ENCODE measurements at places on chromosomes 5 and 9. TPM values are rescaled to one million over a fixed set of nuclear protein-coding genes. Genes with fewer than 3 reads are reported as not detected.

Gene C1QTNF3
- total RNA-seq: 5.6 TPM

Gene STPG3
- not detected for total RNA-seq

Gene IL5
- total RNA-seq: not detected

Gene SELENOP
- 580 TPM for total RNA-seq

Gene PCDHA9
- 0.36 TPM for total RNA-seq

Gene PTPN3
- 7.8 TPM for total RNA-seq

Gene ADAMTSL2
- 1.9 TPM for total RNA-seq

Gene PRRT1B
- not detected for total RNA-seq

Gene CDH10
- not detected for total RNA-seq

Gene LAMC3
- total RNA-seq: 0.39 TPM

Gene AUH
- 25.7 TPM for total RNA-seq

Gene FCHO2
- 57.5 TPM for total RNA-seq

Gene HAPLN1
- total RNA-seq: 1.6 TPM

Gene SPINK5
- 0.42 TPM for total RNA-seq

DNA sequence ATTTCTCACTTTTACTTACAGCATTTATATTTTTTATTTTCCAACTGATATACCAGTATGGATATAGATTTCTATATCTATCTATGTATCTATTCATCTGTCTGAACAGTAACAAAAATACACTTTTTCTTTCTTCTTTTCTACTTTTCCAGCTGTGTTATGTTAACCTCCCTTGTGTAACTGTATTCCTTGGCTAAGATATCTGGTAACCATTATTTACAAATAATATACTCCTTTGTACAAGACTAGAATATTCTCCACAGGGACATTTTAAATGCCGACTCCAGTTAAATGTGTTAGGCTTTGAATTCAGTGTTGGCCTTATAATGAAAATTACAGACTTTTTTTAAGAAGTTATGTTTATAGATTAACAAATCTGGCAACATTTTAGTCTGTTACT, 168.7 kb downstream of the XRCC4 start:
- no peaks in the 10 kb centered on the region for H3K36me3 ChIP-seq
- DNase-seq: no peak
- H3K4me3 ChIP-seq: no peak overlapping the region
- no peaks in the 10 kb centered on the region for H3K4me1 ChIP-seq
- H3K27me3 ChIP-seq: no peaks in the 10 kb centered on the region
- H3K27ac ChIP-seq: no peak overlapping the region

DNA sequence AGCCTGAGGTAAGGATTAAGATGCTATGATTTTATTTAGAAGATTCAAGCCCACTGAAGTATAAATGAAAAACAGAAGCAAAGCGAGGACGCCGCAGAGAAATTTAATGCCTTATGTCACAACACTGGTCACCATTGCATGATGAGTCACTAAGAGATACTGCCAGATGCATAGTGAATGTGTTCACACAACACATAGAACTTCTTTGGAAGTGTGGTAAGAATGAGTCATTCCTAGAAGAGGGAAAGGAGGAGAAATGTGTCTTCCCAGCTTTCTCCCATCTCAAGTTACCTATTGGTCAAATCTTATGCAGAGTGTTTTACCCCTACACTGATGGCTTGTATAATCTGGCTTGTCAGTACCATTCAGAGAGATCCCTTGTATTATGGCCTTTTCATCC, 465.3 kb upstream of the ARRDC3 start:
- H3K27me3 ChIP-seq: no peaks in the 10 kb centered on the region
- no peaks in the 10 kb centered on the region for H3K4me1 ChIP-seq
- H3K4me3 ChIP-seq: no peak overlapping the region
- no peak for DNase-seq
- H3K36me3 ChIP-seq: no peaks in the 10 kb centered on the region
- H3K27ac ChIP-seq: no peak overlapping the region

GRCh38 chr9:76271755-76272154, 122.5 kb downstream of the RFK start:
- no peak overlapping the region for H3K4me3 ChIP-seq
- no peak for DNase-seq
- H3K27me3 ChIP-seq: no peaks in the 10 kb centered on the region
- H3K27ac ChIP-seq: no peak overlapping the region
- H3K36me3 ChIP-seq: no peaks in the 10 kb centered on the region

- DNase-seq: no peak
- H3K4me3 ChIP-seq: no peak overlapping the region
- no peaks in the 10 kb centered on the region for H3K27me3 ChIP-seq
- H3K36me3 ChIP-seq: no peaks in the 10 kb centered on the region
- H3K27ac ChIP-seq: peak overlapping the region; percentile 65
Measured at GRCh38 chr5:172871982-172872381, 37.9 kb downstream of the ERGIC1 start.

- H3K4me1 ChIP-seq: no peaks in the 10 kb centered on the region
- no peak for DNase-seq
- H3K27ac ChIP-seq: no peak overlapping the region
- H3K4me3 ChIP-seq: no peak overlapping the region
- H3K27me3 ChIP-seq: no peaks in the 10 kb centered on the region
- H3K36me3 ChIP-seq: no peaks in the 10 kb centered on the region
Measured at GRCh38 chr5:11608530-11608929, 295.7 kb downstream of the CTNND2 start.

- no peak overlapping the region for H3K27ac ChIP-seq
- H3K36me3 ChIP-seq: no peaks in the 10 kb centered on the region
- H3K4me1 ChIP-seq: no peaks in the 10 kb centered on the region
- no peak overlapping the region for H3K4me3 ChIP-seq
Measured at GRCh38 chr5:176578391-176578808, 29.3 kb downstream of the CDHR2 start.

- H3K4me3 ChIP-seq: no peak overlapping the region
- no peak overlapping the region for H3K27ac ChIP-seq
- no peak for DNase-seq
- no peaks in the 10 kb centered on the region for H3K27me3 ChIP-seq
Measured at GRCh38 chr5:156824800-156825199, 25.3 kb upstream of the PPP1R2B start.

GRCh38 chr5:102625928-102626327, 127.1 kb upstream of the SLCO6A1 start:
- no peaks in the 10 kb centered on the region for H3K36me3 ChIP-seq
- H3K4me3 ChIP-seq: no peak overlapping the region
- peaks cover 5% of the 10 kb centered on the region for H3K4me1 ChIP-seq
- no peaks in the 10 kb centered on the region for H3K27me3 ChIP-seq
- H3K27ac ChIP-seq: no peak overlapping the region
- DNase-seq: no peak

GRCh38 chr9:91555132-91555531, 131.5 kb upstream of the NFIL3 start:
- no peaks in the 10 kb centered on the region for H3K27me3 ChIP-seq
- DNase-seq: no peak
- no peaks in the 10 kb centered on the region for H3K36me3 ChIP-seq
- no peaks in the 10 kb centered on the region for H3K4me1 ChIP-seq
- H3K4me3 ChIP-seq: no peak overlapping the region

- H3K36me3 ChIP-seq: no peaks in the 10 kb centered on the region
- no peak overlapping the region for H3K4me3 ChIP-seq
- H3K27me3 ChIP-seq: no peaks in the 10 kb centered on the region
- H3K27ac ChIP-seq: no peak overlapping the region
- DNase-seq: no peak
- H3K4me1 ChIP-seq: no peaks in the 10 kb centered on the region
Measured at GRCh38 chr5:136094189-136094912, 38.3 kb upstream of the SMAD5 start.

- H3K27ac ChIP-seq: no peak overlapping the region
- H3K27me3 ChIP-seq: no peaks in the 10 kb centered on the region
- no peak overlapping the region for H3K4me3 ChIP-seq
- no peak for DNase-seq
- H3K4me1 ChIP-seq: no peaks in the 10 kb centered on the region
- H3K36me3 ChIP-seq: peaks cover 2% of the 10 kb centered on the region
Measured at GRCh38 chr9:100561256-100561655, 16.6 kb upstream of the CAVIN4 start.

DNA sequence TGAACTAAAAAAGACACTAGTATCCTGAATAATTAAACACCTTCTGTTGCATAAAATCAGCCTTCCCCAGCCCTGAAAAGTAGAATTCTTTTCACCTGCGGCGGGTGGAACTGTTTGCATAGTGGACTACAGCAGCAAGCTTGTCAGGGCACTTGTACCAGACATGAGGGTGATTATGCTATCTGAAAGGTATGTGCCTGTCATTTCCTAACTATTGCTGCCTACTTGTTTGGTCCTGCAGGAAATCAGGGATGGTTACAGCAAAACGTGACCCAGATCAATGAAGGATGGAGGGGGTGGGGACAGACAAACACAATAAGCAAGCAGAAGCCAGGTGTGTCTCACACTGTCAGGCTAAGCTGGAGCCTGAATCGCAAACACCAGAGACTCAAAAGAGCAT, 385.6 kb downstream of the MLLT3 start:
- no peaks in the 10 kb centered on the region for H3K36me3 ChIP-seq
- H3K27ac ChIP-seq: no peak overlapping the region
- no peak overlapping the region for H3K4me3 ChIP-seq
- H3K27me3 ChIP-seq: no peaks in the 10 kb centered on the region
- no peaks in the 10 kb centered on the region for H3K4me1 ChIP-seq
- DNase-seq: no peak

DNA sequence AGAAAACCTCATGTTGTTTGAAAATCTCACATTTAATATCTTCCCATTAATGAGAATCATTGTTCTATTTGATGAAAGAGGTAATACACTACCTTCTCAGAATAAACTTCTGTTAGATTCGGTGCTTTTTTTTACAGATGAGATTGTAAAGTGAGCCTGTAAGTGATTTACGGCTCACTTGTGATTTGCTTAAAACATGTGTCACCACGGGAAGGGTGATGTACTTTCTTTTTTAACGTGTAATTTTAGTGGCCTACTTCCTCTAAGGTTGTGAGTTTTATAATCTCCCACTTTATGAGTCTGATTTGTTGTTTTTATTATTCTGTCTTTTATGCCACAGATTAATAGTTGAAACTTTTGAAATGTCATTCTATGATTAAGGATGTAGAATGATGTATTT, 15.9 kb downstream of the ANXA1 start:
- no peaks in the 10 kb centered on the region for H3K27me3 ChIP-seq
- DNase-seq: no peak
- H3K4me1 ChIP-seq: no peaks in the 10 kb centered on the region
- no peak overlapping the region for H3K4me3 ChIP-seq

GRCh38 chr9:20355022-20355421, 267.3 kb downstream of the MLLT3 start:
- no peaks in the 10 kb centered on the region for H3K36me3 ChIP-seq
- H3K27ac ChIP-seq: no peak overlapping the region
- DNase-seq: no peak
- H3K27me3 ChIP-seq: no peaks in the 10 kb centered on the region
- H3K4me1 ChIP-seq: peaks cover 6% of the 10 kb centered on the region
- no peak overlapping the region for H3K4me3 ChIP-seq

GRCh38 chr9:114775981-114776380, 29.9 kb downstream of the TNFSF15 start:
- no peaks in the 10 kb centered on the region for H3K36me3 ChIP-seq
- DNase-seq: no peak
- no peaks in the 10 kb centered on the region for H3K4me1 ChIP-seq

GRCh38 chr5:167512111-167512510, 779.3 kb upstream of the WWC1 start:
- no peaks in the 10 kb centered on the region for H3K4me1 ChIP-seq
- H3K27ac ChIP-seq: no peak overlapping the region
- no peaks in the 10 kb centered on the region for H3K27me3 ChIP-seq
- H3K4me3 ChIP-seq: no peak overlapping the region
- no peaks in the 10 kb centered on the region for H3K36me3 ChIP-seq

DNA sequence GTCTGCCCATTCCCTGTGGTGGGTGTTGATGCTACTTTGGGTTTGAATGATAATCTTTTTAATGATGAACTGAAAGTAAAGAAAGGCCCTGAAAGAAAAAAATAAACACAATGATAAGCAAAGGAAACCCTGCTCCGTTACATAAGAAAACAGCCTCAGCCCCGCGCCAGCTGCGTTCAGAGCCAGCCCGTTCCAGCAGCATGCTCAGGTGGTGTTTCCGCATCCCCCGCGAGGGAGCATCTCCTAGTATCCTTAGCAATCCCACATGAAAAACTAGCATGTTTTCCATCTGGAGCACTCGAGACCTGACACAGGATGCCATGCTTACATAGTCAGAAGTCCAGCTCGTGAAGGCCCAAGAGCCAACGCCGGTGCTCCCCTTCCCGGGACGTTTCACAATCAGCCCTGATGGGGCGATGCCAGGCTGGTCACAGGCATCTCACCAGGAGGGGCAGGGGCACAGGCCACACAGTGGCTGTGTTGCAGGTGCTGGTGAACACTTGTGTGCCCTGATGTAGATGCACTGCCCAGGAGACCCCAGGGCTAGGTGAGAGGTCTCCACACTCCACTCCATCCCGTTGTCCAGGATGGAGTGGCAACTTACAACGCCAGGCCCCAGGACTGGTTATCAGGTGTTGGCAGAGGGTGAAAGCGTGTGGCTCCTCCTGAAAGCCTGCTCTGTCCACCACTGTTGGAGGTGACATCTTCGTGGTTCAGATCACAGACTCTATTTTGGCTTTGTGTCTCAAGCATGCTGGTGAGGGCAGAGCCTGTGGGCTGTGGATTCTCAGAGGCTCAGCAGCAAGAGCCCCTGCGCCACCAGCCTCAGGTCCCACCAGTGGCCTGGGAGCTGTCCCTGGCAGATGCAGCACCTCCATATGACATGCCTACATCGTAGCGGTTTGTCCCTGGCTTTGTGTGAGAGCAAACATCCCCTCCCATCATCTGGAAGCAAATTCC, 246.8 kb upstream of the IRX1 start:
- no peak for DNase-seq
- H3K4me1 ChIP-seq: no peaks in the 10 kb centered on the region
- no peak overlapping the region for H3K27ac ChIP-seq
- H3K36me3 ChIP-seq: no peaks in the 10 kb centered on the region
- no peaks in the 10 kb centered on the region for H3K27me3 ChIP-seq

GRCh38 chr5:180540050-180540694, 46.0 kb downstream of the CNOT6 start:
- no peak overlapping the region for H3K4me3 ChIP-seq
- no peaks in the 10 kb centered on the region for H3K27me3 ChIP-seq
- DNase-seq: no peak
- H3K36me3 ChIP-seq: peaks cover 2% of the 10 kb centered on the region
- no peak overlapping the region for H3K27ac ChIP-seq

GRCh38 chr9:121538221-121538620, 38.6 kb upstream of the GGTA1 start:
- H3K4me1 ChIP-seq: no peaks in the 10 kb centered on the region
- no peaks in the 10 kb centered on the region for H3K27me3 ChIP-seq
- H3K27ac ChIP-seq: no peak overlapping the region
- DNase-seq: no peak
- no peaks in the 10 kb centered on the region for H3K36me3 ChIP-seq

GRCh38 chr9:124671861-124672260, 99.2 kb downstream of the NR6A1 start:
- H3K4me1 ChIP-seq: no peaks in the 10 kb centered on the region
- H3K36me3 ChIP-seq: no peaks in the 10 kb centered on the region
- no peak overlapping the region for H3K27ac ChIP-seq
- no peaks in the 10 kb centered on the region for H3K27me3 ChIP-seq
- DNase-seq: no peak

All from aorta (tissue), 5 donors.